Cardiac fibroblast (primary cell): ENCODE measurements at places on chromosomes 13 and 19.

DNA sequence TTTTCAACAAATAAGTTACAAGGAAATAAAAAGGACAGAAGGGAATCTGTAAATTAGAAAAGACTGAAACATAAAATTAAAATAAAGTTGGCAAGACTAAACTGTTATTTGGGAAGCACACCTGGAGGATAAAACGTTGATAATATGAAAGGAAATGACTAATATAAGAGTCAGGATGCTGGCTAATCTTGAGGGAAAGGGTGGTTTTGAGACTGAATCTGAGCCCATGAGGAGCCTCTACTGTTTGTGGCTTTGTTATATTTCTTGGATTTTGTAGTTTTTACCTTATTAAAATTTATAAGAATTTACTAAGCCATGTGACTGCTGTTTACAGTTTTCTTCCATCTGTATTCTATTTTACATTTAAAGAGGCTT lies 718.0 kb upstream of the SPRY2 start:
- peak; percentile 31 for DNase-seq

GRCh38 chr13:31761951-31762350 lies 22.6 kb downstream of the RXFP2 start:
- no peak for DNase-seq

GRCh38 chr13:20702530-20702914 lies 977 bp upstream of the IL17D start:
- DNase-seq = no peak

DNA sequence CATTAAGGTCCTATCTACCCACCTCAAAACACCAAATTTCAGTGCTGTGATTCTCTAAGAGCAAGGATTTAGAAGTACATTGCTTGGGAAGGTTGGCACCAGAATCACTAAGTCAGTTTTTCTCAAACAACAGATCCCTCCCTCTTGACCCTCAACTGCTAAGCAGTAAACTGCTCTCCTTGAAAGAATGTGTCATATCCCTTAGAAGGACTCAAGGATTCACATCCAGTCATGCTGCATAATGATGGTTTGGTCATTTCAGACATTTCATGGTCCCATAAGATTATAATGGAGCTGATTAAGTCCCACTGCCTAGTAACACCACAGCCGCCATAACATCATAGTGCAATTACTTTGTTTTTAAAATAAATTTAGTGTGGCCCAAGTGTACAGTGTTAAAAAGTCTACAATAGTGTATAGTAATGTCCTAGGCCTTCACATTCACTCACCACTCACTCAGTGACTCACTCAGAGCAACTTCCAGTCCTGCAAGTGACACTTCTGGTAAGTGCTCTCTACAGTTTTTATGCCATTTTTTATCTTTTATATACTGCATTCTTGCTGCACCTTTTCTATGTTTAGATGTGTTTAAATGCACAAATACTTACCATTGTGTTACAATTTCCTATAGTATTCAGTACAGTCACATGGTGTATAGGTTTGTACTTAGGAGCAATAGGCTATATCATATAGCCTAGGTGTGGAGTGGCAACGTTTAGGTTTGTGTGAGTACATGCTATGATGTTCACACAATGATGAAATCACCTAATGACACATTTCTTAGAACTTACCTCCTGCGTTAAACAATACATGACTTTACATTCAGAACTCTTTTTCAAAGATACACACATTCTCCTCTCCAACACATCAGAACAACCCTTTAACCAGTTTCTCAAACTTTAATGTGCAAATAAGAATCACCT lies 15.7 kb upstream of the CCDC169 start:
- DNase-seq = peak; percentile 26

GRCh38 chr13:109154146-109154545 lies 524.7 kb downstream of the MYO16 start:
- no peak for DNase-seq

- DNase-seq = no peak
Observed at GRCh38 chr19:50943074-50943828, 9.6 kb downstream of the KLK5 start.

DNA sequence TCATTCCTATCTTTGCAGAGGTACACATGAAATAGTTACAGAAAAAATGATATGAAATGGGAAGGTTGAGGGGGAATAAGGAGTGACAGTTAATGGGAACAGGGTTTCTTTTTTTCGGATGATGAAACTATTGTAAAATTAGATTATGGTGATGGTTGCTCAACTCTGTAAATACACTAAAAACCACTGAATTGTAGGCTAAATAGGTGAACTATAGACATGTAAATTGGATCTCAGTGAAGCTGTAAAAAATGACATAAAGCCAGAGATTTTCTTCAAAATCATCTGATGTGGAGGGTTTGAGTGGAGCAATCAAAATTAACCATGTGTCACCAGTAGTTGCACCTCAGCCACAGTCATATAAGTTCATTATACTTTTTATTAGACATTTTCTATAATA lies 6.6 kb upstream of the FLT3 start:
- no peak for DNase-seq

- DNase-seq = no peak
Observed at GRCh38 chr13:43434191-43434590, 352.6 kb downstream of the ENOX1 start.

GRCh38 chr13:43383498-43384165 lies 360.2 kb downstream of the DNAJC15 start:
- no peak for DNase-seq

- DNase-seq = no peak
Observed at GRCh38 chr13:39385154-39385553, 217.8 kb downstream of the LHFPL6 start.

DNA sequence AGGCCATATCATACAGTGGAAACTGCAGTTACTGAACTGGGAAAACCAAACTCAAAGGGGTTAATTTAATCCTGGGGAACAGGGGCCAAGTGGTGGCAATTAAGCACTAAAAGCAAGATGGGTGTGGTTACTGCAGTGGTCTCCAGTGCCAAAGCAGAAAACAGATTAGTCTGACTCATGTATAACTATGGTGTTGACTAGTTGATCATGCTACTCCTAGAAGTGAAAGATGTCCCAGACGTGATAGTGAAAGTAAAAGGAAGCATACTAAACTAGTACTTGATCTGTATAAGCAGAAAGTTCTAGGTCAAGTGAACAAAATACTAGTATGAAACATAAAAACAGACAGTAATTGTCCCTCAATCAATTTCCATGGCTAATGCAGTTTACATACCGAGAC lies 360.0 kb upstream of the SLITRK5 start:
- DNase-seq = no peak
